Esophagus squamous epithelium (tissue), 5 donors: ENCODE measurements at places on chromosomes 13 and 19.
A peak's percentile ranks its signal among the peaks of the same experiment; 100 is the strongest.

DNA sequence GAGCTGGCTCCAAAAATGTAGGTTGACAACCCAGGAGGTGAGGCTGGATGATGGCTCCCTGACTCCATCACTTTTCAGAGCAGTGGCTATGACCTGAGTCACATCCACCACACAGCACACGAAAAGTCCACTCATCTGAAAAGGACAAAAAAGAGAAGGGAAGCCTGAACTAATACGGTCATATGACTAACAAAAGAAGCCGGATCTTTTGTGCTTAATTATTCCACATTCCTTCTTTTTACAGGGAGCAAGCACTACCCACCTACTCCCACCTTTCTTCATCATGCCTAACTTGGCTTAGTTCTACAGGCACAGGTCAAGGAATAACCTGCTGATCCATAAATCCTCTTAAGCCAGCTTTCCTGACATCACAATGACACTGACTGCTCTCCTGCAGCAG is 601.3 kb upstream of the MIR17HG start:
- H3K36me3 ChIP-seq, result no peaks in the 10 kb centered on the region
- no peak overlapping the region for H3K27ac ChIP-seq
- no peaks in the 10 kb centered on the region for H3K27me3 ChIP-seq
- DNase-seq, result no peak

GRCh38 chr19:2051773-2052704 is 995 bp upstream of the MKNK2 start:
- H3K36me3 ChIP-seq, result peaks cover 25% of the 10 kb centered on the region
- H3K4me3 ChIP-seq, result no peak overlapping the region
- H3K27me3 ChIP-seq, result no peaks in the 10 kb centered on the region
- peaks cover 76% of the 10 kb centered on the region for H3K4me1 ChIP-seq

DNA sequence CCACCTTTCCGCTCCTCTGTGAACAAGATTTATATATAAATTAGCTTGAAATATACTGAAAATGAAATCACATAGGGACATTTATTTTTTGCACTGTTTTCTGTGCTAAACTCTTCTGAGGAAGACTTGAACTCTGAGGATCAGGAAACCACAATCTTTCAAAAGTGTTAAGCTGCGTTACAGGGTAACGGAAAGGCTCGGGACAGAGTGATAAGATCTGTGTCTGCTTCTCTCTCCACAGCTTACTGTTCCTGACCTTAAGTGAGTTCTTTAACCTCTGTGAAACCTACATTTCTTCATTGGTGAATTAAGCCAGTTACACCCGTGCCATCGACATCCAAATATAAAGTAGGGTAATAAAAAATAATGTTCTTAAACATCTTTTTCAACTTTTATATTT is 38.9 kb downstream of the DACH1 start:
- H3K4me3 ChIP-seq, result no peak overlapping the region
- no peaks in the 10 kb centered on the region for H3K4me1 ChIP-seq
- H3K27me3 ChIP-seq, result no peaks in the 10 kb centered on the region

- H3K4me3 ChIP-seq, result peak overlapping the region; percentile 35
- peaks cover 17% of the 10 kb centered on the region for H3K4me1 ChIP-seq
- H3K27me3 ChIP-seq, result no peaks in the 10 kb centered on the region
- DNase-seq, result no peak
- peaks cover 54% of the 10 kb centered on the region for H3K36me3 ChIP-seq
- H3K27ac ChIP-seq, result peak overlapping the region; percentile 57
These were observed 11.0 kb downstream of the FUZ start for GRCh38 chr19:49801966-49802661.

DNA sequence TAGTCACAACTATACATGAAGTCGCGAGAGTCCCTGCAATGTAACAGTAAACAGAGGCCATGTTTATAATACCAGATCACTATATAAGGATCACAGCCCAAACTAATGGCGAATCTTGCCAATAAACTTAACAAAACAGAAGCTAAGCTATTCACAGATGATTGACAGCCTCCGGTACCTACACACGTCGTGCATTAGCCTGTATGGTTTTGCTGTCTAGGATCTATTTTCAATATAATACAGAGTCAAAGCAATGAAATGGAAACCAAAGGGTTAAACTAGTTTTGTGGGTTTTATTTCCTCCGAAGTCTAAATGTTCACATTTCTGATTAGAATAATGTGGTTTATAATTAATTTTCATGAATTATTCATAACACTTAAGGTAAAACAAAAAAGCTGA is 10.1 kb downstream of the ANKRD10 start:
- no peaks in the 10 kb centered on the region for H3K27me3 ChIP-seq
- no peak overlapping the region for H3K27ac ChIP-seq
- no peak for DNase-seq
- H3K4me3 ChIP-seq, result no peak overlapping the region
- peaks cover 17% of the 10 kb centered on the region for H3K4me1 ChIP-seq

- no peak for DNase-seq
- peak overlapping the region; percentile 46 for H3K27ac ChIP-seq
- H3K4me3 ChIP-seq, result no peak overlapping the region
- H3K4me1 ChIP-seq, result peaks cover 30% of the 10 kb centered on the region
These were observed 3.7 kb downstream of the ZSCAN22 start for GRCh38 chr19:58330458-58330857.

DNA sequence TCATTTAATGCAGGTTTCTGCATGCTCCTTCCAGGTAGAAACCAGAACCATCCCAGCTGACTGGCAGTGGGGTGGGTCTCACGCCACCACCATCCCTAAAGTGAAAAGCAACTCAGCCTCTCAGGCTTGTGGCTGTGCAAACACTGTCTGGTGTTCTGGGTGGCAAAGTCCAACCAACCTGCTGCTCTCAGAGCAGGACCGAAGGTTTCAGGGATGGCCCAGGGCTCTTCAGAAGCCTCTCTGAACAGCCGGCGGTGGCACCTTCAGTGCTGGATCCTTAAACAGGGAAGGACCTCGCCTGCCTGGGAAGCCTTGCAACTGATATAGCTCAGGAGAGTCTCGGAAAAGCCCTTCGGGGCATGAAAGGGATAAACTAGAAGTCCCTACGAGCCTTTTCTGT is 100.8 kb downstream of the COL4A1 start:
- no peak overlapping the region for H3K27ac ChIP-seq
- no peaks in the 10 kb centered on the region for H3K27me3 ChIP-seq
- H3K36me3 ChIP-seq, result peaks cover 4% of the 10 kb centered on the region

- no peak overlapping the region for H3K27ac ChIP-seq
- H3K4me1 ChIP-seq, result peaks cover 10% of the 10 kb centered on the region
- no peaks in the 10 kb centered on the region for H3K27me3 ChIP-seq
These were observed 10.5 kb downstream of the MBD3 start for GRCh38 chr19:1582201-1582600.

DNA sequence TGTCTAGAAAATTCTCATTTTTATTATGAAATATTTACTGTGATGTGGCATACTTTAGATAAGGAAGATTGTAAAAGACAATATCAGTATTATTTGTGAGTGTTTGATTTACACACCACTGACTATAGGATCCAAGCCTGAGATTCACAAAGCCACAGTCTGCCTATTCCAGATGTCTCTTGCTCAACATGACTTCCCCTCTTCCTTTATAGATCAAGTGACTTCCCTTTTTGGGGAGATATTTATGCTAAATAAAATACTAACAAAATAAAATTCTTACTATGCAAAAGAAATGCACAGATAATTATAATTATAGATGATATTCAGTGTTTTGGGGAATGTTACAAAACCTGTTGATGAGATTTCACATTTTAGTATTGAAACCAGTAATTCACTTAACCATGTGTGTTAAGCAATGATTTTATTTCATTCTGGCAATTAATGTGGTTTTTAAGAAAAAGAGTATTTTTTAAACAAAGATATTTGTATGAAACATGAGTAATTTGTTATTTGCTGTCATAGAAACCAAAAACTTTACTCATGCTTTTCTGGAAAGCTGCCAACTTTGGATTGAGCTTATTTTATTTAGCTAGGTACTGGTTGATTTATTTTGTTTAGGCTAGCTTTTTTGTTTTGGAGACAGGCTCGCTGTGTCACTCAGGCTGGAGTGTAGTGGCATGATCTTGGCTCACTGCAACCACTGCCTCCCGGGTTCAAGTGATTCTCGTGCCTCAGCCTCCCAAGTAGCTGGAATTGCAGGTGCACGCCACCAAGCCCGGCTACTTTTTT is 13.7 kb upstream of the GPR183 start:
- DNase-seq, result no peak
- no peaks in the 10 kb centered on the region for H3K36me3 ChIP-seq
- no peaks in the 10 kb centered on the region for H3K27me3 ChIP-seq

DNA sequence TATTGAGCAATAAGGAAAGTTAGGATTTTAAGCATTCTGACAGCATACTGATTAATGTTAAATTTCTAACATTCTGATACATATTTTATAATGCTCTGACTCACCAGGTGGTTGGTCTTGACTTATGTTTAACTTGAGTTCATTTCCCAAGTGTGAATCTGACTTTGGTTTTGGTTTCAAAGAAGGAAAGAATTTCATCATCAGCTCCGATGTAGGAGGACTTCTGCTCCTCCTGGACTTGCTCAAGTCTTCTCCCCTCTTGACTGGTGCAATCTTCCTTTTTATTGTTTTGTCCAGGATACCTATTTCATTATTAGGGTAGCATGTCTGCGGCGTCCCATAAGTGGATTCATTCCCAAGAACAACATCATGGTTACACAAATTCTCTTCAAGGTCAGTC is 141.3 kb downstream of the RNF17 start:
- H3K27ac ChIP-seq, result no peak overlapping the region
- H3K4me1 ChIP-seq, result no peaks in the 10 kb centered on the region
- no peaks in the 10 kb centered on the region for H3K27me3 ChIP-seq
- H3K36me3 ChIP-seq, result peaks cover 4% of the 10 kb centered on the region
- no peak for DNase-seq
